RWPE1 (cell line): ENCODE measurements at places on chromosomes 5 and 9.

GRCh38 chr9:136802321-136802720 is 5.4 kb upstream of the RABL6 start:
- DNase-seq, result no peak

DNA sequence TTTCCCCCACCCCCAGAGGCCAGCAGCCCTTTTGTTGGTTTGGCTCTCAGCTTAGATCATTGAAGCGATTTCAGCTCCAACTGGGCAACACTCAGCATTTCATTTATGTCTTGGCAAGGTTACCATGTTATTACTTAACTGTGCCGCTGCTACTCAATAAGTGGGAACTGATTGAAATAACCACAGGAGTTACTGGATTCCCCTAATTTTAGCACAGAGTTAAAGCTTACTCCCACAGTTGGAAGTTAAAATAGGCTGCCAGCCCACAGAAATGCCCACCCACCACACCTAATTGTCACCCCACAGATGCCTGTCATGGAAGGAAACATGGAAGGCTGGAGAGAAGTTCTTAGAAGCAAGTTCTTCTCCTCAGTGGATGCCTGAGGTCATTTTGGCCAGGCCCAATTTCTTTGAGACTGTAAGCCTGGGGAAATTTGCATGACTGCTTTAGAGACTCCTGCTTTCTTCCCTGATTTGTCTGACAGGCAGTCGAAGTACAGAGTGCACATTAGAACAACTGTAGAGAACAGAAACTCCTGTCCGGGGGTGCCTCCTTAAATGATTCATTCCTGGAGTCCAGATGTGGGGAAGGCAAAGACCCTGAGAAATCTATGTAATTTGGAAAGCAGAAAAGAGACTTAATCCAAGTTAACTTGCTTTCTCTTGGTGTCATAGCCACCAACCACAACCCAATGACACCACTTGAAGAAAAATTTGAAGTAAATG is 370.0 kb downstream of the ZSWIM6 start:
- DNase-seq, result no peak

DNA sequence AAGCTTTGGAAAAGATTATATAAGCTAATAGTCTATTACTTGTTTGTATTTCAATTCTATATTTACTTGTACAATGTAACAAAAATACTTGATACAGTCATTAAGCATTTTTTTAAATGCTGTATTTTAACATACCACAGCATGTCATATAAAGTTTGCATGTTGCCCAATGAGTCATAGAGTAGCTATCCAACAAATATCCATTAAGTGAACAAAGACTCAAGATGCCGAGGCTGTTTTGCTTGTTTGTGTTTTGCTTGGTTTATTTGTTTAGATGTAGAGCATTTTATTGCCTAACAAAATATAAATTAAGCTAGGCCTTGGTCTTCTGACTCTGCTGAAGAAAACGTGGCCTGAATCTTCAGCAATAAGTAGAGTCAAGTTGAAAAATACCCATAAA is 1584.3 kb upstream of the NUDT12 start:
- no peak for DNase-seq

GRCh38 chr5:34042321-34042720 is 692 bp downstream of the C1QTNF3 start:
- no peak for DNase-seq

DNA sequence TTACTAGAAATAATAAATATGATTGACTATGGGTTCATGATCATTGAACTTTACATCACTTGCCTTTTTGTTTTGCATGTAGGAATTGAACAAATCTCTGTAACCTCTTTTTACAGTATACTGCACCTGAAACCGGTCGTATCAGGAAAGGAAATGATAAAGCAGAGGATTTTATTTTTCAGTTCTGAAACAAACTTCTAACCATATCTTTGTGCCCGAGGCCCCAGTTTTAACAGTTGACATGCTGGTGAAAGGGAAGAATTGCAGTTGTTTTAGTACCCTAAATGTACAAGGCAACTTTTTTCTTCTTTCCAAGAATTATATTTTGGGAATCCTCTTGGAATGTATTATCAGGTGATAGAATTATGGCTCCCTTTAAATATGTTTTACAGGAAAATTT is 27.8 kb downstream of the TMEM38B start:
- no peak for DNase-seq

DNA sequence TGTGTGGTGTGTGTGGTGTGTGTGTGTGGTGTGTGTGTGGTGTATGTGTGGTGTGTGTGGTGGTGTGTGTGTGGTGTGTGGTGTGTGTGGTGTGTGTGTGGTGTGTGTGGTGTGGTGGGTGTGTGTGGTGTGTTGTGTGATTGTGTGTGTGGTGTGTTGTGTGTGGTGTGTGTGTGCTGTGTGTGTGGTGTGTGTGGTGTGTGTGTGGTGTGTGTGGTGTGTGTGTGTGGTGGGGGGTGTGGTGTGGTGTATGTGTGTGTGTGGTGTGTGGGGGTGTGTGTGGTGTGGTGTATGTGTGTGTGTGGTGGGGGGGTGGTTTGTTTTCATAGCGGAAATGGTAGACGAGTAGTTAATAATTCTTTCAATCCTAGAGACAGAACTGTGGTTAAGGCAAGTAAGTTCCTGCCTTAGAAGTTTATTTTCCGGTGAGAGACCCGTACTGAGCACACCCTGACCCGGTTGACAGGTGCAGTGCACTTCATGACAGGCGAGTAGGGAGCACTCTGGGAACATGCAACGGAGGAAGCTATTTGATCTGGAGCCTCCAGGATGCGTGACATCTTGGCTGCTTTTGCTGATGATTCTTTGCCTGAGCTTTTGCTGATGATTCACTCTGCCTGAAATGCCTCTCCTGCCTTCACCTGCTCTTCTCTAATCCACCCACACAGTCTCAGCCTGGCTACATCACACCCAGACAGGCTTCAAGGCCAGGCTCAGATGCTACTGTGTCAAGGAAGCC is 21.7 kb upstream of the FAT2 start:
- DNase-seq, result peak; percentile 97

DNA sequence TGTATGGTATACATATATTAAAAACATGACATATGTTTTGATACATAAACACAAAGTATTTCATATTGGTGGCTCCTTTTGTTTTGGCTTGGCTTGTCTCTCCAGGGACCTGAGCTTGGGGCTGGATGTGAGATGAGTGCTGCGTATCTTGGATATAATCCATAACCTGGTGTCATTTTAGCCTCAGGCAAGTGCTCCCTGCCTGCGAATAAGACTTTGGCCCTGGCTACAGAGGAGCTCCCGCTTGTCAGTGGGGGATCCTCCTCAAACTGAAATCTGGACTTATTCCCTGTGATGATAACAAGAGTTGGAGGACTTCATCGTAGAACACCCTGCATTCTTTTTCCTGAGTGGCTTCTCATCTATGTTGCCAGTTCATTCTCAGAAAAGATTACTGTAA is 341.7 kb upstream of the CLINT1 start:
- DNase-seq, result no peak

DNA sequence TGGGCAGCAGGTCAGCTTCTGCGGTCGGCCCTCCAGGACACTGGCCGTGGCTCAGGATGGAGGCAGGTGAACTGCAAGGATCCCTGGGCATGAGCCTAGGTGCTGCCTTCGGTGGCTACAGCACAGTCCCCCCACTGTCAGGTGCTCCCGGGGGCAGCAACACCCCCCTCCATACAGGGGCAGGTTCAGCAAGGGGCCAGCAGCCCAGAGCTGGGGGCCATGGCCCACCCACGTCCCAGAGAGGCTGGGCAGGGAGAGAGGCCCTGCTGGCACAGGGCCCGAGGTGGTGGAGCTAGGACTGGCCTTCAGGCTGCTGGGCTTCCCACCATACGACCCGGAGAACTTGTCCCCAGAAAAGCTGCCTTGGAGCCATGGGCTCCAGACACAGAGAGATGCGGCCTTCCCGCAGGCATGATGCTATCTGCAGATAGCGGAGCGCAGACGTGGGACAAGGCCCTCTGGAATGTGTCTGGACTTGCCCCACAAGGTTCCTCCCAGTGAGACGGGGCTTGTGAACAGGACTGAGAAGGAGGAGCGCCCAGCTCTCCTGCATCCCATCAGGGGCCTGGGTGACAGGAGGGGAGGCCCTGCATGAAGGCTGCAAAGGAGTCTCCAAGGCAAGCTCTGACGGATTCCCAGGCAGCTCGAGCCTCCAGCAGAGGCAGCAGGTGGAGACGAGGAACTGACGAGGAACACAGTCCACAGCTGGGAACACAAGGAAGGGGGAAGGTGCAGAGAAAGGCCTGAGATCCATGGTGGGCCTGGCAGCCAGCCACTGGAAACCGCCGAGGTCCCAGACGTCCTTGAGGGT is 111.1 kb downstream of the VAV2 start:
- DNase-seq, result peak; percentile 73

DNA sequence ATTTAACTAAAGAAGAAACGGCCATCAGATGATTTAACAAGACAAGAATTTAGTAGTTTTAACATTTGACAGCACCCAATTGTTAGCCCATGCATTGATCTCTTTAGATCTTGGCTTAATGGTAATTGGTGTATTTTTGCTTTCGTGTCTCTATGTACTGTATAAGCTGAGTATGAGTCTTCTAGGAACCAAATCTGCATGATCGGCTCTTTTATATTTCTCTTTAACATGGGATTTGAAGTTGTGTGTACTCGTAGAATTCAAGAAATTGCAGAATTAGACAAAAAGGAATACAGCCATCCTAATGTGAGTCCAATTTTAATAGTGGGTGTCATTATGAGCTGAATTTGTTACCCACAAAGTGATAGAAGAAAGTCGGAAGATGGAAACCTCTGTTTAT is 438.9 kb upstream of the WWC1 start:
- no peak for DNase-seq

- no peak for DNase-seq
Observed at GRCh38 chr5:68387074-68387796, 171.7 kb downstream of the PIK3R1 start.

GRCh38 chr5:90307782-90308181 is 101.8 kb downstream of the CETN3 start:
- no peak for DNase-seq

GRCh38 chr5:135210286-135211055 is 176.4 kb upstream of the PITX1 start:
- DNase-seq, result no peak

- DNase-seq, result peak; percentile 85
Observed at GRCh38 chr9:78439190-78439865, 142.4 kb downstream of the PSAT1 start.

DNA sequence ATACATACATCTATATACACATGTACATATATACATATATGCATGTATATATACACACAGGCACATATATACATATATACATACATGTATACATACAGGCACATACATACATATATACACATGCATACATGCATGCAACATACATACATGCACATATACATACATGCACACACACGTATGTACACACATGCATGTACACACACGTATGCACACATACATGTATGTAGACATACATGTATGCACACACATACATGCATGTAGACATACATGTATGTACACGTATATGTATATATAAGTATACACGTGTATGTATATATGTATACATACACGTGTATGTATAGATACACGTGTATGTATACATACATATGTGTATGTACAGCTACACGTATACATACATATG is 617.0 kb downstream of the RAB3C start:
- no peak for DNase-seq

- no peak for DNase-seq
Observed at GRCh38 chr5:125151150-125151900, 404.9 kb upstream of the ZNF608 start.
